RKO (cell line): ENCODE measurements at places on chromosomes 5 and 9.

DNA sequence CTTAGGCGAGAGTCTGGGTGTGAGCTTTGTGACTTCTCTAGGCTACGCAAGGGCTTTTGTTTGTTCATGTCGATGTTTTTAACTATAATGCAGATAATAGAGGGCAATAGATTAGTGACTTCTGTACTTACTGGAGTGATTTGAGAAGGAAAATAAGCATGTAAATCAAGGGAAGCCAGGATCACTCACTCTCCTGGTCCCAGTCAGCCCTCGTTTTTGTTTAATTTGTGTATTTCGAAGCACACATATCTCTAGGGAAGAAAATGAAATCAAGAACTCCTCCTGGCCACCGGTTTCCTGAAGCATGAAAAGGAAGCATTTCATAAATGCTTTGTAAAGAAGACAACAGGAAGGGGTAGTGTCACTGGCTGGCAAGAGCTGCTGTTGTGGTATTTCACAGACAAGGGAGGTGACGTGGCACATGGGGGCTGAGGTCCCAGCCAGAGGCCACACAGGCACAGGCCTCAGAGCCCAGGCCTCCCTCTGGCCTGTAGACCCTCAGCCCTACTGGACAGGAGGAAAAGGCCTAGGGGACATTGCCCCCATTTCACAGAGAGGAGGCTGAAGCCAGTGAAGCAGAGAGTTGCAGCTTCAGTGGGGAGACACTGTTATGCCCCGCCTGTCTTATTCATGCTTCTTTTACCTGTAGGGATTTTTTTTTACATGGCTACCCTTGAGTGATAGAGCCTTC is 34.1 kb downstream of the IRF1 start:
- DNase-seq: no peak

DNA sequence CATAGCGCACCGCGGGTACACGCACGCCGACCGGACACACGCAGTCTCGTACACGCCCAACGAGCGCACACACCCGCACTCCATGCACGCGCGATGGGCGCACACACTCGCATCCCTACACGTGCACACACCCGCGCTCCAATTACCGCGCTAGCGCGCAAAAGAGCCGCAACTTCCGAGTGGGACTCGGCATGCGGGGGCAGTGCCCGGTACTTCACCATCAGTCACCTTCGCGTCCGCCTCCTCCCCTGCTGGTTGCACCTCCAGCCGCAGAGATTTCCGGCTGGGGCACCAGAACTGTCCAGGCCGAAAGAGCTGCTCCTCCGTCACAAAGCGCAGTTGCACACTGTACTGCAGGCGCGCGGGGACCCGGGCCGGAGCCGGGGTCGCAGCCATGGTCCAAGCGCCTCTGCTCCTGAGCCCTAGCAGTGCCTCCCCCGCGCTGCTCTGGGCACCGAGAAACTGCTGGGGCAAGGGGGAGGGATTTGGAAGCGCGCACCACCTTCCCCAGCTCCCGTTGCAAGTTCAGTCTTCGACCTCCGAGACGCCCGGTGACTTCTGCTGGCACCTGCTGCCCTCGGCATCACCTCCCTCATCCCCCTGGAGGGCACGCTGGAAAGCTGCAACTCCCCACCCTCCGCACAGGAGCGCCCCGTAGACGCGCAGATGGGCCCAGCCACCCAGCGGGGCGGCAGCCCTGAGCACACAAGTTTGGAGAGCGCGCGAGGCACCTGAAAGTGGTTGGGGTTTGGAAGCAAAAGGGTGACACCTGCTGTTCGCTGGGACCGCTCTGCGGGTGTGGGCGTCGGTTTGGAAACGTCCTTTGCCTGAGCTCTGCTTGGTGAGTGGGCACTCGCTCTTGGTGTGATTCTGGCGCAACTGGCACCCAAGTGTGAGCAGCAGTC is 337.4 kb upstream of the PUM3 start:
- no peak for DNase-seq

- no peak for DNase-seq
Measured at GRCh38 chr9:114382699-114383520, 4.9 kb downstream of the AKNA start.

GRCh38 chr5:153276151-153276550 is 214.3 kb upstream of the GRIA1 start:
- peak; percentile 60 for DNase-seq

- no peak for DNase-seq
Measured at GRCh38 chr5:72510610-72511181, 3.5 kb upstream of the ZNF366 start.

- DNase-seq: no peak
Measured at GRCh38 chr5:139051392-139051791, 146.8 kb downstream of the SIL1 start.

- no peak for DNase-seq
Measured at GRCh38 chr9:110115341-110115820, 92.6 kb downstream of the C9orf152 start.

DNA sequence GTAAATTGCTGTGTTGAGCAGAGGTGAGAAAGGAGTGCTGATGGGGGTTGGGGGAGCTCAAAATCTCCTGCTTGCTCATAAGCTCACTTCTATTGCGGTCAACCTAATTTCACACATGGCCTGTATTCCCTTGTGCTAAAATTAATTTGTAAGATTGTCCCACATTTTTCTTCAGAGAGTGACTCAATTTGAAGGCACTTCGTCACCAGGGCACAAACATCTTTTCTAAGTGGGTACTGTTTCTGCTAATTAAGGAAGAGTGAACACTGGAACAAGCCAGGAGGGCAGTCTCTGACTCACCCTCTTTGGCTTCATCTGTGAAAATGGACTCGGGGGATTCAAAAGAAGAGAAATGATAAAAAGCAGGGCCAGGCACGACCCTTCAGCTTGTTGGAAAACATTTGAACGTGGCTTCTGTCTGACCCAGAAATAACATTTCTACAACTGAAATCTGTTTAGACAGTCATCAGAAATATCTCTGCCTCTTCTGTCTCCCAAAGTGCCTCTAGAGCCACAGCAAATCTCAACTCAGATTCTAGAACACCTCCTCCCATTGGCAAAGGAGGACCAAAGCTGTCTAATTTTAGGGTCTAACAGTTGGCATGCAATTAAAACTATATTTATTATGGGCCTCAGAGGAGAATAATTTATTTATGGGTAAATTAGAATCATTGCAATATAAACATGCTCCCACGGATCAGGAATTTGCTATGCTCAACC is 49.8 kb downstream of the FEM1C start:
- DNase-seq: no peak

DNA sequence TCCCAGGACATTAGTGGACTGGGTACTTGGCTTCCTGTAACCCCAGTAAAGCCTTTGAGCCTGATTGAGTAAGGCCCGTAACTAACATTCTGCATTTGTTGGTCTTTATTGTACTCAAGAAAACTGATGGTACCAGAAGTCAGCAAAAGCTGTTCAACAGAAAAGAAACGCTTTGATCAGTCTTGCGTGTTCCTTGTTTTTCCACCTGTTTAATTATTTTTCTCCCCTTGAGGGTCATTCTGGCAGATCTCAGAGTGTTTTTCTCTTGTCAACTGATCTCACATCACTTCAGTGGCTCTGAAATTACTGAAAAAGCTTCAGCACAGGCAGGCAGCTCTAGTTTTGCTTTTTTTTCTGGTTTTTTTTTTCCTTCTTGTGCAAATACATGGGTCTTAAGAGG is 6.1 kb upstream of the TMEM268 start:
- no peak for DNase-seq

- DNase-seq: peak; percentile 97
Measured at GRCh38 chr5:87120518-87121303, 147.0 kb upstream of the RASA1 start.

DNA sequence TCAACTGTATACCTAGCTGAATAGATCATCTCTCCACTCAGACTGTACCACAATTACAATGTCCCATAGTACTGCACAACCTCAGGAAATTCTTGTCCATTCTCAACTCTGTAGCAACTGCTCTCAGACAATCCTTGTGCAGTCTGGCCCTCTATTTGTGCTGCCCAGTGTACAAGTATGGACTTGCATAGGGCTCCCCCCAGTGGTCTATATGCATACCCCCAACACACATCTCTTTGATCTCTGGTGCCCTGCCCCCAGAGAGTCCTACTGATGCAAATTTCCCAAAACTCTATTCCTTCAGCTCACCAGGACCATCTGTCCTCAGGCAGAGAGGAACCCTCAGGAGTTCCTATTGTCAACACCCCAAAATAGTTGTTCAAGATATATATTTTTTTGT is 205.3 kb downstream of the SLCO4C1 start:
- peak; percentile 69 for DNase-seq
